ENCODE measurements at places on chromosomes 13 and 19.

DNA sequence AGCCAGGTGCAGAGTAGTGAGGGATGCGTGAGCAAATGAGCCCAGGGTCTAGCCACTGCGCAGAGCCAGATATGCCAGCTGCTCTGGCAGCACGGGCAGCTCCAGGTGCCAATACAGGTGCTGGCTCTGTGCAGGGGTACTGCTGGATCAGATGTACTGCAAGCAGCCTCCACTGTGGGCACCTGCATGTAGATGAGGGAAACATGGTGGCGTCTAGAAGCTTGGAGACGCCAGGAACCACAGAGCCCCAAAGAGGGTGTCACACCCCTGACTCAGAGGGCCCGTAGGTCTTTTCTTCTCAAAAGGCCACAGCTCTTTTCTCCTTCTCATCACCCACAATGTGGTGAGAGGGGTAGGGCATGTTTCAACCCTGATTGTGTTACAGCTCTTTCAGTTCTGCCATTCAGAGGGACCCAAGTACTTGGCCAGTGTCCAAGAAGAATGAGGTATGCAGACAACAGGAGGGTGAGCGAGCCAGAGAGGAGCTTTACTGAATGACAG lies 244.4 kb upstream of the SLITRK1 start:
- DNase-seq, result peak; percentile 12

GRCh38 chr13:37127691-37128241 lies 22.3 kb upstream of the CSNK1A1L start:
- no peak for DNase-seq

GRCh38 chr19:40700083-40700482 lies 9.6 kb upstream of the NUMBL start:
- DNase-seq, result no peak

GRCh38 chr19:51103926-51104341 lies 4.3 kb downstream of the CTU1 start:
- no peak for DNase-seq

- no peak for DNase-seq
Observed at GRCh38 chr13:106277484-106278154, 257.8 kb downstream of the EFNB2 start.

DNA sequence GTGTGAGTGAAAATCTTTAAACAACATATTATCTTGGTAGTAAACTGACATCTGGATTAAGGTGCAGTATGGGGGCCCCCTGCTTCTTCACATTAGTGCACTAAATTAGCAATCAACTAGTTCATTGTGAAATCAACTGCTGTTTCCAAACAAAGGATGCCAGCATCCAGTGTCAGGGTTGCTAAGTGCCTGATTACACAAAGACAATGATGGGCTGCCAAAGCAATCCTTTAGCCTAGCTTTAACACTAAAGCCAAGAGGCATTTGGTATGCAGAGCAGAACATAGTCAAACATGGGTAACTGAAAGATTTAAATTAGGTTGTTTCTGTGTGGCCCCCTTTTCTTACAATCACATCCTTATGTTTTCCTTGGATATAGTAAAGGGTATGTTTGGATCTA lies 543.1 kb upstream of the SLITRK5 start:
- DNase-seq, result no peak

DNA sequence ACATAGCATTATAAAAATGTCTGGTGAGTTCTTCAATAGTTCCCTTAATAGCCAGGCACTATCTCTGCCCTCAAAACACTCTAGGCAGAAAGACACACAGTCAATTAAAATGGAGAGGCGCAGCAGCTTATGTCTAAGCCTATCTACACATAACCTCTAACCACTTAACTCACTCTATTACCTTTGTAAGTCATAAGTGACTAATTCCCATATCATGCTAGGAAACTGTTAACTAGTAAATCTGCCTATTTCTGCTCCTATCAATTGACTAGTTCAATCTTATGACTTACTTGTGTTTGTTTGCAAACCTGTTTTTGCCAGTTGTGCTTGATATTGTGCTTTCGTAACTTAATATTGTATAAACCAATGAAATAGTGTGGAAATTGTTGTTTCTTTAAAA lies 3.2 kb downstream of the CCDC122 start:
- DNase-seq, result no peak

DNA sequence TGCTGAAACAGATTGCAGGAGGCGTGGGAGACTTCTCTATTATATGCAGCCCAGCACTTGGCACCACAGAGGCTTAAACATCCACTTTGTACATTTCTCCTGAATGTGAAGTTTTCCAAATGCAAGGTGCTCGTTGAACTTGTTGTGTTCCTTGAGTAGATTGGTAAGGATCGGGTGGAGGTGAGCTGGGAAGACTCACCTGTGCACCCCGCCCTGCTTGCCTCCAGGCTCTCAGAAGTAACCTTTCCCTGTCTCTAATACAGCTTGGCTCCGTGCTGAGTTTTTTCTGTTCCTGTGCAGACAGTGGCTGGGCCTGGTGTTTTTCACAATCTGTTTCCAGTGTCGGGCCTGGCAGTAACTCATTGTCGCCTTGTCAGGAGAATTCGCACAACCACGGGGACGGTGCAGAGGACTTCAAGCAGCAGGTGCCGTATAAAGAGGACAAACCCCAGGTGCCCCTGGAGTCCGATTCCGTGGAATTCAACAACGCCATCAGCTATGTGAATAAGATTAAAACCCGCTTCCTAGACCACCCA lies 12.3 kb downstream of the SIN3B start:
- no peak for DNase-seq

DNA sequence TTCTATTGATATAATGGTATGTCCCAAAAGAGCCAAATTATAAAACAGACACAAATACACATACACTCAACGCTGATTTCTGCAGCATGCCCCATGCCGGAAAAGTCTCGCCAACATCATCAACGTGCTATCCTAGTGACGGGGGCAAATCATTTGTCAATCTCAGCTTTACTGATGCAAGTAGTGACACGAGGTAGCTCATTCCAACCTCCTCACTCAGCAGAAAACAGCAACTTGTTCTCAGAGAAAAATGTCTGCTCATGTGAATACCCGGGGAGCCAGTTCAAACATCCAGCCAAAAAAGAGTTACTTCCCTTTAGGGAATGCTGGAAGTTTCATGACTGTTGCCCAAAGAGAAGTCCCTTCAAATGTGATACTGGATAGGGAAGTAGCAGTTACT lies 46.3 kb downstream of the SOX21 start:
- DNase-seq, result no peak

DNA sequence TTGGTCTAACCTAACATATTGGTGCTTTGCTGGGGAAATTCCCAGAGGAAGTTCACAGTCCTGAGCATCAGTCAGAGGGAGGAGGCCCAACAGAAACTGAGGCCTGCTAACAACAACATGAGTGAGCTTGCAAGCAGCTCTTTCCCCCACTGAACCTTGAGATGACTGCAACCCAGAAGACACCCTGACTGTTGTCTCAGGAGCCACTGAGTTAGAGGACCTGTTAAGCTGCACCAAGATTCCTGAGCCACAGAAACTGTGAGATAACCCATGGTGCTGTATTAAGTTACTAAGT lies 193.2 kb upstream of the UBL3 start:
- no peak for DNase-seq

GRCh38 chr13:97058391-97058790 lies 64.1 kb upstream of the OXGR1 start:
- no peak for DNase-seq

DNA sequence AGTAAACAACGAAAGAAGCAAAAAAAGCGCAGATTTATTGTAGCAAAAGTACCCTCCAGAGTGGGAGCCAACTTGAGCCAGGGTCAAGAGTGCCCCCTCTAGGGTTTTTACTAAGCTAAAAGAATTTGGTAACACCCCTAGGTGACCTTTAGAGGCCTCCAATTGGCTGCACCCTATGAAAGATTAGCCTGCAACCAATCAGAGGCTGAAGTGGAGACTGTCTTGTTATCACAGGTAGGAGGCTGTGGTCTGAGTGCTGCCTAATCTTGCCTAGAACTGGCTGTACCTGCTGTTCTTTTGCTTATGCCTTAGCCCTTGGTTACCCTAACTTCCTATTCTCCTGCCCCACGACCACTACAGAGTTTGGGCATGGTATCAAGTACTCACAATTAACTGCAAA lies 38.3 kb downstream of the ANKRD10 start:
- no peak for DNase-seq

DNA sequence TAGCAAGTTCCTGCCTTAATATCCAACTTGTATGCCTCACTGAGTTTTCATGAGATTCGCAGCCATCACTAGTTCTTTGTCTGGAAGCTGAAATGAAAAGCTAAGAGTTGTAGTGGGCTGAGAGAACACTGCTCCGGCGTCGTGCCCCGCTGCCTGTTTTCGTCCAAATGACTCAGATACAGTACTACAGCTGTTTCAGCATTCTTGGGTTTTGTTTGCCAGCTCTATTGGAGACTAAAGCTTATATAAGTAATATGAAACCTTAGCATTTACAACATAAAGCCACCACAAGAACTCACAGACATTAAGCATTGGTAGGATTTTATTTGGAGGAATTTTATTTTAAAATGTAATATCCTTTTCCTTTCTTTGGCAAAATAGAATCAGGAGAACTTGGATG lies 299.7 kb downstream of the DLEU7 start:
- no peak for DNase-seq

- DNase-seq, result no peak
Observed at GRCh38 chr13:57631596-57632275, at the start of gene PCDH17. Gene PCDH17 (plus strand): TSS chr13:57631744. CDS start chr13:57632547, 803 bp downstream.

- no peak for DNase-seq
Observed at GRCh38 chr13:59458908-59459579, 704.7 kb downstream of the DIAPH3 start.

DNA sequence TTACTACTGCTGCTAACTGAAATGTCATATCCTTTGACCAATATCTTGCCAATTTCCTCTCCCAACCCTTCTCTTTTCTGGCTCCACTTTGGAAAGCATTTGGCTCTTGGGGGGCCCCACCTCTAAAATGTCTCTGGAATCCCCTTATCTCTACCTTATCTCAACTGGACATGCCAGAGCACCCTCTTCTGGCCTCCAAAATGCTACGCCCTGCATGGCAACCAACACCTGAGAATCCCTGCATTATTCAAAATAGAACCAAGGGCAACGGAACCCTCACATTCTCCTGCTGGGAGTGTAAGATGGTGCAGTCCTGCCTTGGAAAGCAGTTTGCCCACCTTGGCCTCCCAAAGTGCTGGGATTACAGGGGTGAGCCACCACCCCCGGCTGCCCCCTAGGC lies 35.3 kb downstream of the CERS4 start:
- no peak for DNase-seq

DNA sequence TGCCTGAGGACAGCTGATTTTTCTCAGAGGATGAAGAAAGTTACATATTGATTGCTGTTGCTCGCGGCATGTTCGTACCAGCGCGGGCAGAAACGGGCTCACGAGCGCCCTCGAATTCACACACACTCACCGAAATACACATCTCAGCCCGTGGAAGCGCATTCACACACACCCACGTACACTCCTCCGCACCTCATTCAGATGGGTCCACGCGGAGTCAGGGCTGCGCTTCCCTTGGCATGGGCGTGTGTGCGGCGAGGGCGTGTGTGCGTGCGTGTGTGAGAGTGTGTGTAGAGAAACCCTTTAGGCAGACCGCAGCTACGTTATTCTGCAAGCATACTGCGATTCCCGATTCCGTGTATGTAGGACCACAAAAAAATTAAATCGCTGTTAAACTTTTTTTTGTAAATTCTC lies 2.1 kb upstream of the PCDH17 start:
- no peak for DNase-seq

- no peak for DNase-seq
Observed at GRCh38 chr13:50527188-50527587, 316.3 kb downstream of the DLEU7 start.

- DNase-seq, result no peak
Observed at GRCh38 chr13:98571955-98572662, 4.8 kb downstream of the STK24 start.

DNA sequence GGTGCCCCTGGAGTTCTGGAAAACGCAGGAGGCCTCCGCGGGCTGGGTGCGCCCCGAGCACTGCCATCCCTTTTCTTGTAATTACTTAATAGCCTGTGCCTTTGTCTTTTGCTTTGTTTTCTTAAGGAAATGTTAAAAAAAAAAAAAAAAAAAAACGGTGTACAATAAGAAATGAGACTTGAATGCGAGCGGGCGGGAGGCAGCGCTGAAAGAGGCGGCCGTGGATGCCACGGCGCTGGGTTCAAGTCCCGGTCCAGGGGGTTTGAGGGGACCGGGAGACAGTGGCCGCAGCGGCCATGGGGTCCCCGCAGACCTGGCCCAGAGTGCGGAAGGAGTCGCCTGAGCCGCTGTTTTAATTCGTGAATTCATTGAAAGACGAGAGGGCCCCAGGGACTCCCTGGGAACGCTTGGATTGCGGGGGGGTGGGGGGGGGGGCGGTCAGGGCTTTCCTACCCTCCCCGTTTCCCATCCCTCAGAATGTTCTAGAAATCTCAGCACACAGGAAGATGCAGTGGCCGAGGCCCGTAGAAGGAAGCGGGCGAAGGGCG lies 349.2 kb upstream of the ARGLU1 start:
- no peak for DNase-seq

GRCh38 chr13:93673885-93674284 lies 447.3 kb downstream of the GPC6 start:
- DNase-seq, result no peak

GRCh38 chr19:51780270-51780669 lies 14.7 kb upstream of the FPR3 start:
- DNase-seq, result no peak

GRCh38 chr13:27973961-27974662 lies 5.0 kb upstream of the CDX2 start:
- DNase-seq, result no peak

DNA sequence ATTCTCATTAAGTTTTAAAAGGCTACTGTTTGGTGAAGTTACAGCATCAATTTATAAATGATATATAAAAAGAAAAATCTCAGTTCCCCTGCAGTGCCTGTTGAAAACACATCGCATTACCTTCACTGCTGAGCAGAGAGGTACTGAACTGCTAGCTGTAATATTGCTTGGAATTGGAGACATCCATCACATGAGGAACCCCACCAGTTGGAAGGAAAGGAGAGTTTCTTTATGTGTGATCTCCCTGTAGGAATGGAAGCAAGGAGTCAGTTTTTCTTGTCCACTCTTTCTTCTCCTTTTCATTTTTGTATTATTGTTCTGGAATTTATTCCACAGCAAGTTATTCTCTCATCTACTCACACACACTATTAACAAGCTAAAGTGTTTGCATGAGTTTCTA lies 1586.0 kb upstream of the PRR20A start:
- DNase-seq, result no peak

DNA sequence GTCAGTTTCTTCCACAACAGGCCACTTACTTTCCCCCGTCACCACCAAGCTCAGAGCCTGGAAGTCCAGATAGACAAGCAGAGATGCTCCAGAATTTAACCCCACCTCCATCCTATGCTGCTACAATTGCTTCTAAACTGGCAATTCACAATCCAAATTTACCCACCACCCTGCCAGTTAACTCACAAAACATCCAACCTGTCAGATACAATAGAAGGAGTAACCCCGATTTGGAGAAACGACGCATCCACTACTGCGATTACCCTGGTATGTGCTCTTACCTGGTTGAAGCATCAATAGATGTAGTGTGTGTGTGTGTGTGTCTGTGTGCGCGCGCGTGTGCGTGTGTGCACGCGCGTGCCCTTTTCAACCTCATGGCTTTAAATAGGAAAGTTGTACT lies 3.7 kb downstream of the KLF5 start:
- no peak for DNase-seq
